ENCODE measurements at places on chromosomes 12 and 14. TPM values are rescaled to one million over a fixed set of nuclear protein-coding genes. Genes with fewer than 3 reads are reported as not detected.

Gene RAD51B
- total RNA-seq, result 22.8 TPM

Gene ESR2
- total RNA-seq, result not detected

Gene NRIP2
- total RNA-seq, result 0.14 TPM

DNA sequence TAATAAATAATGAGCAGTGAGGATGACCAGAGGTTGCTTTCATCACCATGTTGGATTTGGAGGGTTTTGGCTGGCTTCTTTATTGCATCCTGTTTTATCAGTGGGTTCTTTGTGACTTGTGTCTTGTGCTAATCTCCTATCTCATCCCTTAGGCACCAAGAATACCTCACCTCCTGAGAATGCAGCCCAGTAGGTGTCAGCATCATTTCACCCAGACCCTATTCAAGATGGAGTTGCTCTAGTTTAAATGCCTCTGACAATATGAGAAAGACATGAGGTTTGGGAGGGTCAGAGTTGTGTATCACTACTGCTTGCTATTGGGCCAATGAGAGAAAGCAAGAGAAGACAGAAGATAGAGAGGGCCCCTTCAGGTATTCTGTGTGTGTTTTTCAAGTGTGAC lies 592.2 kb downstream of the ETNK1 start:
- no peaks in the 10 kb centered on the region for H3K4me1 ChIP-seq
- no peak for DNase-seq
- no peaks in the 10 kb centered on the region for H3K27me3 ChIP-seq
- no peak overlapping the region for H3K27ac ChIP-seq
- H3K36me3 ChIP-seq, result no peaks in the 10 kb centered on the region

DNA sequence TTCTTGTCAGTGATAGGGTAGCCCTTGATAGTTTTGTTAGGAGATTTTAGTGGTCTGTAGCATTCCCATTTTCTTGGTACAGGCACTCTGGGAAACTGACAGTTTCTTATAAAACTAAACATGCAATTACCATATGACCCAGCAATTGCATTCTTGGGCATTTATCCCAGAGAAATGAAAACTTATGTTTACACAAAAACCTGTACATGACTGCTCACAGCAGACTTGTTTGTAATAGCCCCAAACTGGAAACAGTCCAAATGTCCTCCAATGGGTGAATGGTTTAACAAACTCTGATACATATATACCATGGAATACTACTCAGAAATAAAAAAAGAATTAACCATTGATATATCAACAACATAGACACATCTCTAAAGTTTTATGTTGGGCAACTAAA lies 75.5 kb downstream of the BORCS5 start:
- no peak for DNase-seq
- H3K27me3 ChIP-seq, result no peaks in the 10 kb centered on the region
- H3K4me3 ChIP-seq, result peak overlapping the region; percentile 17
- no peaks in the 10 kb centered on the region for H3K36me3 ChIP-seq
- H3K4me1 ChIP-seq, result peaks cover 16% of the 10 kb centered on the region

- no peaks in the 10 kb centered on the region for H3K27me3 ChIP-seq
- H3K4me3 ChIP-seq, result no peak overlapping the region
- H3K36me3 ChIP-seq, result no peaks in the 10 kb centered on the region
- peak overlapping the region; percentile 51 for H3K27ac ChIP-seq
Measured at GRCh38 chr14:95313707-95314106, 6.0 kb downstream of the CLMN start.
